ENCODE measurements at places on chromosomes 5 and 9.

- DNase-seq = no peak
These were observed 44.1 kb downstream of the KCNV2 start for GRCh38 chr9:2761424-2761823.

DNA sequence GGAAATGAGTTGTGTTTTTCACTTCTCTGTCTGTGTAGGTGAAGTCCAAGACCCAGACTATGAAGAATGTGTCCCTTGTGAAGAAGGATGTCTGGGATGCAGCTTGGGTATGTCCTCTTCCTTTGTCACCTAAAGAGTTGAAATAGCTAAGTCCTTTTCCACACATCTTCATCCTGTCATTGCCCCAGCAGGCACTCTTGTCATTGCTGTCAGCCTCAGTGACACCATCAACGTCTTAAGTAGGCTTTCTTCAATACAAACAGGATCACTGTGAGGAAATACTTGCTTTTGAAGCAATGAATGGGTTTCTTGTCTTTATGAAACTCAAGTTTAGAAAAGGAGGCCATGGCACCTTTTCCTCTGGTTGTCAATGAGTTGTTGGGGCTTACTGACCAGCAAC, 153.6 kb downstream of the RFK start:
- no peak for DNase-seq

DNA sequence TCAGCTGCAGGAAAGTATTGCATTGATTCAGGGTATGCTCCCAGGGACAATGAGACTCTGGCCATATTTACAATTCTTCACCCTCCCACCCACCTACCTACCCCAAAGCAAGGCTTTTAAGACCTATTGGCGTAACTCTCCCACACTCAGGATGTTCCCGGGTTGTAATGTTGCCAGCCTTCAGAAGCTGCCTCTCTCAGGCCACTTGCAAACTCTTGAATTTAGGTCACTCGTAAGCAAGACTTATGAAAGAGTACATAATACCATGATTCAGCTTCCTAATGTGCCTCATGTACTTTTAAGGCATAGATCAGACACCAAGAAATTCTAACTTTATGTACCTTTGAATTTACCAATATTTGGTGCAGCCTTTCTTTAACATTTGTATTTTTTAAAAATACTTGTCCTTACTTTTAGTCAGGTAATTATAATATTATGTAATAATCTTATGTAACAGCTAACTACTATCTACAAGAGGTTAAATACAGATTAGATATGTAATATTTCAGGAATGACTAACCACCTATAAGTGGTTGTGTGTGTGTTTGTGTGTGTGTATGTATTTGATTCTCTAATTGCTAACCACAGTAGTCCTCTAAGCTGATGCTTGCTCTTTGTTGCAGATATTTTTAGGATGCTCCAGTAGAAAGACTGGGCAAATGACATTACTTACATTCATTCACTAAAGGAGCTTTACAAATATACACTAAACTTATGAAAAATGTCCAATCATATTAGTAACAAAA, 630.5 kb upstream of the MEF2C start:
- no peak for DNase-seq

DNA sequence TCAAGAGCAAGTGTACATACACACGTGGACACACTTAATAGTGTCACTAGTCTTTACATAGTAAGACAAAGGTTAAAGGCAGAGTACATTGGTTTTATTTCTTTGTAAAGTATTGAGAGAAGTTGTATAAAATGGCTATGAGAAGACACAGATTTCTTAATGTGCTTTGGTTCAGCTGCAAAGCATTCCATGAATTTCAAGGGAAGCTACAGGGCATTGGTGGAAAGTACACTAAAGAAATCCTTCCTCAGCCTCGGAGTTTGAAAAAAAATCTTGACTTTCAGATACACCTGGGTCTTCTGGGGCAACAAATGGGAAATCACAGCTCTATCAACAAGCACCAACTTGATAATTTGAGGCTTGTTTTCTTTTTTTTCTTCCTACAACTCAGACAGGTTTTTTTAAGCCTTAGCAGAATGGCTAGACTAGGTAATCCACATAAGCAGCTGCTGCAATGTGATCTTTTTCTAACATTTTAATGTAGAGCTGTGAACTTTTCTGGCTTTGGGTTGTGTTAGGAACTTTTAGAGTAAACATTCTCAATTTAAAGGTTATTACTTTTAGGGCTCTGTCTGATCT, 140.4 kb upstream of the FST start:
- DNase-seq = no peak
